ENCODE measurements at places on chromosomes 13 and 19.

- no peak for DNase-seq
These were observed 221.1 kb downstream of the TDRD3 start for GRCh38 chr13:60617991-60618733.

- DNase-seq, result no peak
These were observed 32.3 kb downstream of the DPF1 start for GRCh38 chr19:38191747-38192146.

DNA sequence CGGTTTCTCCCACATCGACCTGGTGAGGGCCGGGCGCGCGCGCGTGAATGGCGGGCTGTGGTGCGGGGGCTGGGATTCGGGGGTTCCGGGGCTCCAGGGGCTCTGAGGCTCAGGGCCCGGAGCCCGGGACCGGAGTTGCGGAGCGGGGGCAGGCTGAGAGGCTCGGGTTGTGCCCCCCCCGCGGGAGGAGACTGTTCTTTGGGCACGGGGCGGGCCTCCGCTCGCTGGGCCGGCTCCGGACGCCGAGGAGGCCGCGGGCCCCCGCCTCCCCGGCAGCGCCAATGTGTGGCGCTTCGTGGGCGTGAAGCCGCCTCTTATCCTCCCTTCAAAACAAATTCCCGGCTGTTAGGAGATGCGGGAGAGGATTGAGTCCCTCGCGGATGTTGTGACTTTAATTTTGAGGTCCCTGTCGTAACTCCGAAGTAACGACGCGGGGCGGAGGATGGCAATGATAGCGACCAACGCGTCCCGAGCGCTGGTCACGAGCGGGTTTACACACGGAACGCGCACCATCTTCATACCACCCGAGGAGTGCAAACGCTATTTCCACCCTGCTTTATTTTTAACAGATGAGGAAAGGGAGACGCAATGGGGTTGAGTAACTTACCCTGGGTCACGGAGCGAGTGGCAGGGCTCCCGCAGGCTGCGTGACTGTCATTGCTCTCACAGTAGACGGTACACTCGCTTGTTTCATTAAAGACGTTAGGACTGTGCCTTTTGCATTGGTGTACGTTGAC is 536 bp downstream of the UBA2 start:
- DNase-seq, result no peak

DNA sequence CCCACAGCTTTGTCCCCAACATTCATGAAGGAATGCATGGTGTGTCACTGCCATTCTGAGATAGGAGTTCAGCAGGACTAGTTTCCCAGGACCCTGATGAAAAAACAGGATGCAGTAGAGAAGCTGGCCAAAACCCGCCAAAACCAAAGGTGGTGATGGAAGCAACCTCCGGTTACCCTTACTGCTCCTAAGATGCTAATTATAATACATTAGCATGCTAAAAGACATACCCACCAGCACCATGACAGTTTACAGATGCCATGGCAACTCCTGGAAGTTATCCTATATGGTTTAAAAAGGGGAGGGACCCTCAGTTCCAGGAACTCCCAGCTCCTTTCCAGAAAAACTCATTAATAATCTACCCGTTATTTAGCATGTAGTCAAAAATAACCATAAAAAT is 59.9 kb upstream of the KCTD15 start:
- DNase-seq, result no peak

GRCh38 chr13:48402325-48402932 is 10.5 kb downstream of the LPAR6 start:
- DNase-seq, result no peak

GRCh38 chr13:46598140-46598819 is 45.3 kb downstream of the LRCH1 start:
- no peak for DNase-seq

GRCh38 chr19:46803555-46803954 is 15.2 kb upstream of the SLC1A5 start:
- no peak for DNase-seq

DNA sequence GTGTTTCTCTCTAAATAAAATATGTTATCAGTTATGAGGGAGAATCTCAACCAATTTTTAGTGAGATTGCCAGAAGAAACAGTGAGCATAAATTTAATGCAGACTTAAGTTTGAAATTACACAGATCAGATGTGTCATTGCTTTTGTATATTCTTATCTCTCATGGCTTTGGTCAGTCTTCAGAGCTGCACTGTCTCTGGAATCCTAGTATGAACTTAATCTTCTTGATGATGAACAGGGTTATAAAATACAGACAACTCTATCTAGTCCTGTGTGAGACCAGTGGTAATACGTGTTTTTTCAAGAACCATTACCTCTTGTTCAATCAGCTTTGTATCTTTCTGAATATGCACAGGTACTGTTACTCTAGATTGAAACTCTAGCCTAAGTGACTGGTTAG is 528.0 kb downstream of the DACH1 start:
- no peak for DNase-seq

DNA sequence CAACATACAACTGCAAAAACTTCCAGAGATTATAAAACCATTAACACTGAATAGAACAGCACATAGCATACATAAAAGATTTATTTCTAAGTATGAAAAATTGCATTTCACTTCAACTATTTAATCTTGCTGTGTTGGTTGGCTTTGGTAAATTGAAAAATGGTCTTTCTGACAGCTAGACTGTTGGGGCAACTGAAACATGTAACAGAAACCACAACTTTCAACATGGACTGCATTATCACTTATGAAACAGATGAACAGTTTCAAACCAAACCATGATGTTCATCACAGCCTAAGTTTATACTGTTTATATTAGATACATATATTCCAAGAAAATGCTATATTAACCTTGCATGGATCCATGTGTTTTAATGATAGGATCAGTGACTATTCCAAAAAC is 324.1 kb upstream of the PCDH9 start:
- no peak for DNase-seq

- no peak for DNase-seq
These were observed 318.9 kb downstream of the DLEU7 start for GRCh38 chr13:50524560-50524959.

- DNase-seq, result no peak
These were observed 94.0 kb downstream of the KLF12 start for GRCh38 chr13:74040200-74040599.

DNA sequence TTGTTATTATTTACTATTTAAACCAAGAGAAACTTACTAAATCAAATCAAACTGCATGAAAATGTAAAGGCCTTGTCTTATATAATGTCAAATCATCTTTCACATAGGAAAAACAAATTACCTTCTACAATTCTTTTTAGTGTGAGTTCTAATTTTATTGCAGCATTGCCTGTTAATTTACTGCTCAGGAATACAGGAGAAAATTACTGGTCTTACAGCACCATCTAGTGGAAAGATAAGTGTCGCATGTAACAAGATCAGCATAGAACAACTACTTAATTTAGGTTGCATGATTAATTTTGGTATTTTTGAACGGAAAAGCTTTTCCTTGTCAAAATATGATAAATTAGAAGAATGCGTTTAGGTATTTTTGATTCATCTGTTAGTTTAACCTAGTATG is 502.7 kb downstream of the UQCRFS1 start:
- DNase-seq, result peak; percentile 41

GRCh38 chr13:67204764-67205163 is 25.4 kb downstream of the PCDH9 start:
- DNase-seq, result no peak

DNA sequence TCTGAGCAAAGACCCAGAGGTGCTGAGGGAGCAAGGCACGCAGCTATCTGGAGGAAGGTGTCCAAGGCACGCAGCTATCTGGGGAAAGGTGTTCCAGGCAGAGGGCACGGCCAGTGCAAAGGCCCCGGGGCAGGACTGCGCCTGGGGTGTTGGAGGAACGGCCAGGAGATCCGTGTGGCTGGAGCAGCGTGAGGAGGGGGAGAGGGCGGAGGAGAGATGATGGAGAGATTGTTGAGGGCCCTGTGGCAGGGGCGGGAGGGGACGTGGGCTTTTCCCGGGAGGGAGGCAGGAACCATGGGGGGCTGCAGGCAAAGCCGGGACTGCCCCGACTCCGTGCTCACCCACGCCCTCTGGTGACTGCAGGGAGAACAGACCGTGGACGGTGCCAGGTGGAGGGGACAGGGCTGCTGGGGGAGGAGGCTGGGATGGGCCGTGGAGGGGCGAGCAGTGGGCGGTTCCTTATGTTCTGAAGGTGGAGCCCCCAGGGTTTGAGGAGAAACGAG is 13.3 kb upstream of the MISP start:
- no peak for DNase-seq

DNA sequence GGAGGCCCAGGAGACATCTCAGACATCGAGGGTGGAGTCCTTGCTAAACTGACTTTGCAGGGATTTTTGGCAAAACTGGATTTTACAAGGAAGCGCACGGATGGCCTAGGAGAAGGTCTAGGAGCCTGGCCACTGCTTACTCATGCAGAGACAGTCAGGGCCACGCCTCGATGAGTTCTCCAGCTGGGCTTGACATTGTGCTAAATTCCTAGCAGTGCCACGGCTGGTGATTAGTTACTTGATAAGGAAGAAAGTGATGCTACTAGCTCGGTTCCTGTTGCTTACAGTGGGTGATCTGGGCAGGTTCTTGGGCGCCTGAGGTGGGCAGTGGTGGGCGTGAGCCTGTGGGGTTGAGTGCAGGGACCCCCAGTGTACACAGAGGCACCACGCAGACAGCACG is 143.4 kb downstream of the SOX1 start:
- DNase-seq, result no peak

DNA sequence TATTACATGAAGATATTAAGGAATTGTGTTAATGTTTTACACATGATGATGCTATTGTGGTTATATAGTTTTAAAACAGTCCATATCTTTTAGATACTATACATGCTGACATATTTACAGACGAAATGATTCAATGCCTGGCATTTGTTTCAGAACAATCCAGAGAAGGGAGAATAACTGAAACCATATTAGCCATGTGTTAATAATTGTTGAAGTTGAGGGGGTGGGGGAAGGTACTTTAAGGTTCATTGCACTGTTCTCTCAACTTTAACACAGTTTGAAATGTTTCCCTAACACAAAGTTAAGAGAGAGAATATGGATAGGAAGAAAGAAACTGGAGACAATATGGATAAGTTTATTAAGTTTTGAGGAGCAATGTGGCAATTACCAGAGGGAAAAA is 5.8 kb downstream of the CRYL1 start:
- DNase-seq, result no peak

DNA sequence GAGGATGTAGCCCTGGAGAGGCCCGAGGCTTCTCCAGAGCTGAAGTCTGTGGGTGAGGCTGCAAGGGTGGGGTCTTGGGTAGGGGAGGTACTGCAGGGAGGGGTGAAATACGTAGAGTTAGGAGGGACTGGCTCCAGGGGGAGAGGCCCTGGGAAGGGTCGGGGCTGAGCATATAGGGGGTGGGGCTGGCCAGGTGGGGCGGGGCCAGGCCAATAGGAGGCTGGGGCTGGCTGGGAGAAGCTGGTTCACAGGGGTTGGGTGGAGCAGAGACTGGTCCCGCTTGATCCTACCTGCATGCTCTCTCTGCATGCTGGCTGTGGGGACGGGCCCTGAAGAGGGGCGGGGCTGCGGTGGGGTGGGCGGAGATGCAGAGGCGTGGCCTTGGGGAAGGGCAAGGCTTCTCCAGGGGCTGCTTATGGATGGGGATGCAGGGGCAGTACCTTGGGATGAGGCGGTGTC is 51.9 kb downstream of the CELF5 start:
- DNase-seq, result no peak

GRCh38 chr19:53908935-53909415 is at the start of gene CACNG7:
Gene CACNG7 (plus strand): TSS chr19:53909278. CDS start chr19:53912832, 3,554 bp downstream.
- no peak for DNase-seq

- DNase-seq, result no peak
These were observed 7.5 kb upstream of the TNFSF14 start for GRCh38 chr19:6677495-6677882.

GRCh38 chr13:70747262-70747661 is 639.0 kb upstream of the KLHL1 start:
- peak; percentile 1 for DNase-seq

DNA sequence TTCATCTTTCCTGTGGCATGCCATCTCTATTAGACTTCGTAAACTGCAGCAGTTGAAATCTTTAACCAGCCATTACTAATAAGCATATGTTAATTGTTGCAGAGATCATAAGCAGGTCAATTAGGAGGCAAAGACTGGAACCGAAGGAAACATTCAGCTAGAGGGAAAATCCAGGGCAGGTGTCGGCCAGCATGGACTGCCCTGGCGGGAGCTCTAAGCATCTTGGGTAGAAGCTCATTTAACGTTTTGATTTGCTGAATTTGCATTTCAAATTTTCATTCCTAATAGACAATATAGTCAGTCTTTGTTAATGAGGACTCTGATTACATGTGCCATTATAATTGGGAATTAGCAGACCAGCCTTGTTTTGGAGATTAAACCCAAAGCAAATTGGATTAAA is 238.6 kb downstream of the POU4F1 start:
- DNase-seq, result no peak

DNA sequence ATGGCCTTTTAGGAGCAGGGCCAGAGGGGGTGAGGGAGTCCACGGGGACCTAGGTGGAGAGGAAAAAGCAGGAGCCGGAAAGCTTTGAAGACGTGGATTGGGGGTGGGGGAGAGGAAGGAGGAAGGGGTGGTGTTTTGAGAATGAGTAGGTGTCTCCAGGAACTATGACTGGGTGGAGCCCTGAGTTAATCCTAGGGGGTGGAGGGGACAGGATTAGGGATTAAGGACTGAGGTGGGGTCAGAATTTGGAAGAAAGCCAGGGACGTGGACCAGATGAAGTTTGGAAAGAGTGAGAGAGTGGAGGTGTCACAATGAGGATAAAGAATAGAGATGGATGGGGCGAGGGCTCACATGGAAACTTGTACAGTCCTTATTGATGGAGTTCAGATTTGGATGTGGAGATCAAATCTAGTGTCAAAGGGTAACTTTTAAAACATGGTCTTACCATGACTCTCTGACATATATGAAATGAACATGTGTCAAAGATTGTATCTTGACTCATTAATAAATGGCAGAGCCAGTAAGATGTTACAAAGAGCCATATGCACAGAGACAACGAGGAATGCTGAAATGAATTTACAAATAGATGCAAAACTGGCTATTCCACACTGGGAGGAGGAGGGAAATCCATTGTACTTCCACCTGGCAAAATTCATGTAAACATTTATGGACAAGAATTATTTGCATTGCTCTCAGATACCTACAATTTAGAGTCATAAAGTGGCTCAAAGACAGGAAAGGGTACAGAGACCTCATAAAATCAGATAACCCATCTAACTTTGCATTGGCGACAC is 1.7 kb upstream of the KLK13 start:
- no peak for DNase-seq

- DNase-seq, result no peak
These were observed 61.1 kb downstream of the ZNF431 start for GRCh38 chr19:21202865-21203494.
